ENCODE measurements at places on chromosomes 12 and 14.

GRCh38 chr14:24818058-24818822 is 184.2 kb upstream of the GZMB start:
- DNase-seq = no peak

- no peak for DNase-seq
These were observed 544 bp downstream of the ABCD4 start for GRCh38 chr14:74302152-74302628.

- DNase-seq = no peak
These were observed 7.5 kb downstream of the APPL2 start for GRCh38 chr12:105228494-105228893.

- no peak for DNase-seq
These were observed 19.3 kb downstream of the CCDC62 start for GRCh38 chr12:122793685-122794106.

DNA sequence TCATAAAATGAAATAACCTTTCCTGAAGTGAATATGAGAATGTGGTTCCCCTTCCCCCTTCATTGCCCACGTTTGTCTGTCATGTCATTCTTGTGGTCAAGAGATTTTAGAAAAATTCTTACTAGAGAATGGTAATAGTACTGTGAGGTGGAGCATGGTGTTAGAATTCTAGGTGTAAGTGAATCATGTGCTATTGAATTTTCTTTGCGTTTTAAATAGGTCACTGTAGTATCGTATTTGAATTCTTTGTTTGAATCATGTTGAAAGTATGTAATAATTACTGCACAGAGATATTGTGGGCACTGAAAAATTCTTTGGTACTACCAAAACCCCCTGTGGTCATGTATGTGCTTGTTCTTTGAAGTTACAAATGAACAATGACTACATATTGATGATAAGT is 49.9 kb downstream of the FUT8 start:
- no peak for DNase-seq

DNA sequence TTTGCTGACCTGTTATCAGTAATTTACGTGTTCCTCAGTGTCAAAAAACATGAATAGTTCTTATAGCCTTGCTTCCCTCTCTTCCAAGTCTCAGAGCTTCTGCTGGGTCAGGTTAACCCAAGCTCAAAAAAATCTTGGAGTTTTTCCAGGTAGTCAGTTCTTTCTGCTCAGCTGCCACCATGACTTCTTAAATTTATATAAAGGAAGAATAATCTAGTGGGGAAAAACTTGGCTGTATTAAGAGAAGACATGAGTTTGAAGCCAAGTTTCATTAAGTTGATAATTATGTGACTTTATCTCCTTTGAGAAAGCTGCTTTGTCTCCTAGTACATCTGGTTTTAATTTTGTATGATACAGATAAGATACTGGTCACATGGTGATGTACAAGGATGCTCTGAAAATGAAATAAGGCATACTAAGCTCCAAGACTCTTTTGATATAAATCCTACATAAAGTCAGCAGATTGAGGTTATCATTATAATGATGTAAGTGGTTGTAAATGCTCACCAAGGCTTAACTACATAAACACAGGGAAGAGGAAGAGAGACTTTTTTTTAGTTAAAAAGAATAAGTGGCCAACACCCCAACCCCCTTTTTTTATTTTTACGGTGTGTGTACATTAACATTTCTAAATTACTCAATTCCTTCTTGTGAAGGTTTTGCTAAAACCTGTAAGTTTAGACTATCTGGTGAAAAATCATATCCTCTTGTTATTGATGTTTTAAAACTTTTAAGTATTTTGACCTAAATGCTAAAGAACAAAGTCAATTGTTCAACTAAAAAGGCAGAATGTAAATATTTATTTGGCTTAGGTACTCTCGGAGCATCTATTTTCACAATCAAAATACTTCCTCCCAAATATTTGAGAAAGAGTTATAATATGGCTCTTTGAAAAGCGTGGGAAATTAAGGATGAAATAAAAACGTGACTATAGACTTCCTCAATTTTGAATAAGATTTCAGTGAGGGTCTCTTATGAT is 84.1 kb upstream of the SLC38A2 start:
- DNase-seq = no peak

DNA sequence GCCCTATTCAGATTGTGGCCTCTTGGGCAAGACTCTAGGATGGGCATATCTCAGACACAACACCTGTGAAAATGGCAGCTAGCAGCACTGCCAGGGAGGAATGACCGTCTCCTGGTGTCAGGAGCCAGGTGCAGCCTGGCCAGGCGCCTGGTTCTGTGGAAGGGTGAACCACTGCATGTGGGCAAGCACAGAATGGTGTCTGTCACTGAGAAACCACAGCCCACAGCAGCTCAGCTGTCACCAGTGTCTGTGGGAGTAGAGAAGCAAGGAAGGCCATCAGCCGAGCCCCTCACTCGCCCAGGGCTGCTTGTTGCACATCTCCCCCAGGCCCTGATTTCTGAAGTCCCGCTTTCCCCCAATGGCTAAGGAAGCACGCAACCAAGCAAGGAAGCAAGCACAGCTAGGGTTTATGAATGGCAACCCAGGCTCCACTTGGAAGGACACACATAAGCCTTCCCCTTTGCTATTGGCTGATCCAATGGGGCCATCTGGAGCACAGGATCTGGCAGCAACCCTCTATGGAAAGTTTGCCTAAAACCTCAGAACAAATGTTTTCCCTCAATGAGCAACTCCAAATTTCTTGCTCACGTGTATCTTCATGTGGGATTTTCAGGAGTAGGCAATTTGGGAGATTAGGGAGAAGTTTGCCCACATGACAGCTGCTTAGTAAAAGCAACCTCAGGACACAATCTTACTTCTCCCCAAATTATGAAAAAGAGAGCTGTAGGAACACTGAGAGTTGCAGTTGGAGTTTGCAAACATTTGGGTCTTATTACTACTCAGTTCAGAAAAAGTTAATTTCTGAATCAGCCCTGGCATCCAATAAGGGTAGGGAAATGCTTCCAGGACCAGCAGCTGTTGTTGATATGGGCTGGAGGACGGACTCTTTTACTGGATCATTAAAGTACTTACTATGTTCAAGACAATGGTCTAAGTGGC is 44.7 kb downstream of the GPHB5 start:
- no peak for DNase-seq

DNA sequence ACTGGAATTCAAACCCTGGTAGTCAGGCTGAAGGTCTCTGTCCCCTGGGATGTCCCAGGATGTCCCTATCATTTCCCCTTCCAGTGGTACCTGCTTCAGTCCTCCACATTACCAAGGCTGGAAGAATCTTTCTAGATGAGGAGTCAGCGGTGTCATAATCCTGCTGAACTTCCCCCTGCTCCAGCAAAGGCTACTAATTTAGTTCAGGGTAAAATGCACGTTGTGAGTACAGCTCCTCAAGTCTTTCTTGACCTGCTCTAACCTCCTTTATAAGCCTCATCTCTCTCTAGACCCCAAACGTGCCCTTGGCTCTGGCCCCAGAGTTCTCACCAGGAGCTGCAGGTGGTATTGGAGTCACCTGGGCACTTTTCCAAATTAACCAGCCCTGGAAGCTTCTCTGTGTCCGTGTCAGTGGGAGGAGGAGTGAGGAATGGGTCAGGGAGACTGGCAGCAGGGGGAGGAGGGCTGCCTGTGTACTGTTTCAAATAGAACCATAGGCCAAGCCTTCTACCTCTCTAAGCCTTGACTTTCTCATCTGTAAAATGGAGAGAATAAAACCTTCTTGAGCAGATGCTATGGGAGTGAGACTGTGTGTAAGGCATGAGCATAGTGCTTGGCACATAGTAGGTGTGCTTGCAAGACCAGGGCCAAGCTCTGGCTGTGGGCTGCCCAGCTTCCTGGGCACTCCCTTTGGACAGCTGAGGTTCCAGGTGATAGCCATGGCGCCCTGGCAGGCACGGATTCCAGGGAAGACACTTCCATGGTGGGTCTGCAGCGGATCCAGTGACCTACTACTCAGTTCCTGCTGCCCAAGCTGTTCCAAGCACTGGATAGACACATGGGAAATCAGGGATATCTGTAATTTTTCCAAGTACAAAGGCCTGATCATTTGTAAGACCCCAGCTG is 24.5 kb downstream of the ASB2 start:
- DNase-seq = no peak

DNA sequence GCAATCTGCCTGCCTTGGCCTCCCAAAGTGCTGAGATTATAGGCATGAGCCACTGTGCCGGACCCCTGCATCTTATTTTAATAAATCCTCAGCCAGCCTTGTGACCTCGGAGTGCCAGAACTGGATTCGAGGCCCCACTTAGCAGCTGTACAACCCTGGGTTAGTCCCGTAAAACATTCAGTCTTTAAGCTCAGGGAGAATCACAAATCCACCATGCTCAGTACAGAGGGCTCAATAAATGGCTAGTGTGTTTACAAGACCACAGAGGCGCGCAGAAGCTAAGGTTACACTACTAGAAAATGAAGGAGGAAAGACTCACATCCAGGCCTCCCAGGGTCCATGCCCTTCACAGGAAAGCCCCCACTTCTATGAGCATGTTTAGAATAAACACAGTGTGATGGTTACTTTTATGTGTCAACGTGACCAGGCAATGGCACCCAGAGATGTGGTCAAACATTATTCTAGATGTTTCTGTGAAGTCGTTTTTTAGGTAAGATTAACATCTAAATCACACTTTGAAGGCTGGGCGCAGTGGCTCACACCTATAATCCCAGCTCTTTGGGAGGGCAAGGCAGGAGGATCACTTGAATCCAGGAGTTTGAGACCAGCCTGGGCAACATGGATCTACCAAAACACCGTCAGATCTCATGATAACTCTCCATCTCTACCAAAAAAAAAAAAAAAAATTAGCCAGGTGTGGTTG is 55.3 kb downstream of the CLMN start:
- no peak for DNase-seq

DNA sequence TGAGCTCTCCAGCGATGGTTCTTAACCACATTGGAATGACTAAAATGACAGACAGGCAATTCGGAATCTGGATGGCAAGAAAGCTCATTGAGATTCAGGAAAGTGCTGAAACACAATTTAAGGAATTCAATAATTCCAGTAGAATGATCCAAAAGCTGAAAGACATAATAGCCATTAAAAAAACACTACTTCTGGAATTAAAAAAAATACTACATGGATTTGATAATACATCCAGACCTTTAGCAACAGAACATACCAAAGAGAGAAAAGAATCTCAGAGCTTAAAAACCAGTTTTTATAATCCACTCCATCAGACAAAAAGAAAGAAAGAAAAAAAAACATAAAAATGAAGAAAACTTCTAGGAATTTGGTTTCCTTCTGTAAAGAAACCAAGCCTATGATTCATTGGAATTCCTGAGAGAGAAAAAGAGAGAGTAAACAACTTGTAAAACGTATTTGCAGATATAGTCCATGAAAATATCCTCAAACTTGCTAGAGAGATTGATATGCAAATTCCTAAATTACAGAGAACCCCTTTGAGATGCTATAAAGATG is 52.8 kb downstream of the SLCO1B1 start:
- no peak for DNase-seq

Measured in CD4-positive, alpha-beta T cell treated with Interleukin-15 for 1 hour (primary cell).